Left kidney (tissue), 8 donors: ENCODE measurements at places on chromosomes 16 and 17. TPM values are rescaled to one million over a fixed set of nuclear protein-coding genes. Genes with fewer than 3 reads are reported as not detected.

DNA sequence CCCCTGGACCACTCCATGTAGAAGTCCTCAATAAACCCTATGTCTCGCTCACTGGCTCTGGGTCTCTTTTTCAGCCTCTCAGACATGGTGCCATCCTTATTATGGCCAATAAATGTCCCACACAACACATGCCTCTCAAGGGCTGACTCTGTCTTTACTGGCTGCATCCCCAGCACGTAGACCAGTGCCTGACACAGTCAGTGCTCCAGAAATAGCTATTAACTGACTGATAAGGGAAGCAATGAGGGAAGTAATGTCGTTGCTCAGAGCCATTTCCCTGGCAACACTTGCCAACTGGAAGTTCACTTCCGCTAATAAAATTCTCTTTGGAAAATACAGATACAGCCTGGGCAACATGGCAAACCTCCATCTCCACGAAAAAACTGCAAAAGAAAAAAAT lies 19.1 kb upstream of the APOH start:
- DNase-seq: no peak

DNA sequence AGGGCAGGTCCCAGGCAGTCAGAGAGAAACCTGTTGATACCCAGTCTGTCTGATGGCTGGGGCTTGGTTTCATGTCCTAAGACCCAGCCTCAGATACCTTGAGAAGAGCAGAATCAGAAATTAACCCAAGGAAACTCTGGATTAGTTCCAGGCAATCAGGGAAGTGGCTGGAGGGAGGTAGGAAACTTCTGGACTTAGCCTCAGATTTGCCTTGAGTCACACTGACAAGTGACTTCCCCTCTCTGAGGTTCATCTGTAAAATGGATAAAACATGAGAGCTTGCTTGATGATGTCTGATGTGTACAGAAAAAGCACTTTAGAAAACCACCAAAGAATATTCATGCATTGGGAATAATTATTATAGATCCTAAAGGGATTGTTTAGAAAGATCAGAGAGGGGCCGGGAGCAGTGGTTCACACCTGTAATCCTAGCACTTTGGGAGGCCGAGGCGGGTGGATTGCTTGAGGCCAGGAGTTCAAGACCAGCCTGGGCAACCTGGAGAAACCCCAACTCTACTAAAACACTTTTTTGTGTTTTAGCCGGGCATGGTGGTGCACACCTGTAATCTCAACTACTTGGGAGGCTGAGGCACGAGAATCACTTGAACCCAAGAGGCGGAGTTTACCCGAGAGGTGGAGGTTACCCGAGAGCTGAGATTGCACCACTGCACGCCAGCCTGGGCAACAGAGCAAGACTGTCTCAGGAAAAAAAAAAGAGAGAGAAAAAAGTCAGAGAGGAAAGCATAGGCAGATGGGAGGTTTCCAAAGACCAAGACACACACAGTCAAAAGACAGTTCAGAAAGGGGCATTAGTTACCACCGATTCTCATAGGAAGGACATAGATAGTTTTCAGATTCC lies 3.8 kb downstream of the CIITA start:
- DNase-seq: no peak

Gene CD300LB
- polyA plus RNA-seq: 0.15 TPM

GRCh38 chr16:19481296-19481695 lies 40.6 kb downstream of the GDE1 start:
- DNase-seq: no peak

DNA sequence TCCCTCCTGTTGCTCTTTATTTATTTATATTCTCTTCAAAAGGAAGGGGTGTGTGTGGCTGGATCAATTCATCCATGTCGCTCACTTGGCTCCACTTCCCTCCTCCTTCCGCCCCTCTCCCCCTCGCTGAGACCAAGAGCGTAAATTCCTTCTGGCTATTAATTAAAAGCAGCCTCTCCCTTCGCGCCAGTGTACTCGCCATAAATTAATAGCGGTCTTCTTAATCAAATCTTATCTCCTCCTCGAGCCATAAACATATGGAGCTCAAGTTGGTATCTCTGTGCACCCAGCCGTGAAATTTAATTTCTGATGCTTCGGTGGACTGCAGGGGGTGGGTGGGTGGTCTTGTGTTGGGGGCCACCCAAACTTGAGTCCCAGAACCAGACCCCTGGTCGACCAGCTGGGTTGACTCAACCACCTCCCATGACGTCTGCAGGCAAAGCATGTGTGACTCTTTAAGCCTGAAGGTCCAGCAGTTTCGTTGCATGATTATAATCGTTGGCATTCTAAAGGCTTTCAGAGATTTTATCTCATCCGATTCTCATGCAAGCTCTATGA lies 57.9 kb downstream of the SDK2 start:
- peak; percentile 77 for DNase-seq

DNA sequence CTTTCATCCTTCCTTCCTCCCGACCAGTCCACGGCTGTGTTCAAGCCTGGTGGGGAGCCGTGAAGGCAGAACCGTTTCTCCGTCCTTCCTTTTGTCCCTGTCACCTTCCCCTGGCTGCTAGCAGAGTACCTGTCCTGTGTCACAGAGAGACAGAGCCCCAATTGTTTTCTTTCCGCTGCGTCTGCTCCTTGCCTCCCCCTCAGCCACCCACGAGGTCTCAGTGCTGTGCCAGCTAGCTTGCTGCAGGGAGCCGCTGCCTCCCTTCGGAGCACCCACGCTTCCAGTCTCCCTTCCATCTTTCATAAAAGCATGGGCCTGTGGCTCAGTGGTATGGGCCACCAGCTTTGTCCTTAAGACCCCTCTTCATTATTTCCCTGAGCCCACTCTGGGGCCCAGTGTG lies 62.2 kb downstream of the MPRIP start:
- DNase-seq: no peak

Gene CDH3
- 65.2 TPM for polyA plus RNA-seq

DNA sequence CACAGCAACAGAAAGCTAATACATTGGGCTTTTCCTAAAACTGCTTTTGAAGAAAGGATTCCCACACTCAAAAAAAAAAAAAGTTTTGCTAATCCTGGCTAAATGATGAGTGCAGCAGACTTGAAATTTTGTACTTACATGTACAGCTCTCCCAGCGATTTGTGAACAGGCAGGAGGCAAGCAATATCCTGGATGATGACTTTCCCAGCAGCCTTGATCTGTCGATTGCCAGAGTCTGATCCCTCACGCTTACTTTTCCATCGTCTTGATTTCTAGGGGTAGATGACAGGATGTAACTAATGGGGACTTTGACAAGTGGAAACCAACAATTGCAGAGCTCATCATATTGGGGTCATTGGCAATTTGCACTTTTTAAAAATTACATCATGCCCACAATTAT lies 91.4 kb downstream of the WDR59 start:
- DNase-seq: no peak

Gene GDPD3
- 13.6 TPM for polyA plus RNA-seq

Gene TSNAXIP1
- polyA plus RNA-seq: 7.8 TPM

DNA sequence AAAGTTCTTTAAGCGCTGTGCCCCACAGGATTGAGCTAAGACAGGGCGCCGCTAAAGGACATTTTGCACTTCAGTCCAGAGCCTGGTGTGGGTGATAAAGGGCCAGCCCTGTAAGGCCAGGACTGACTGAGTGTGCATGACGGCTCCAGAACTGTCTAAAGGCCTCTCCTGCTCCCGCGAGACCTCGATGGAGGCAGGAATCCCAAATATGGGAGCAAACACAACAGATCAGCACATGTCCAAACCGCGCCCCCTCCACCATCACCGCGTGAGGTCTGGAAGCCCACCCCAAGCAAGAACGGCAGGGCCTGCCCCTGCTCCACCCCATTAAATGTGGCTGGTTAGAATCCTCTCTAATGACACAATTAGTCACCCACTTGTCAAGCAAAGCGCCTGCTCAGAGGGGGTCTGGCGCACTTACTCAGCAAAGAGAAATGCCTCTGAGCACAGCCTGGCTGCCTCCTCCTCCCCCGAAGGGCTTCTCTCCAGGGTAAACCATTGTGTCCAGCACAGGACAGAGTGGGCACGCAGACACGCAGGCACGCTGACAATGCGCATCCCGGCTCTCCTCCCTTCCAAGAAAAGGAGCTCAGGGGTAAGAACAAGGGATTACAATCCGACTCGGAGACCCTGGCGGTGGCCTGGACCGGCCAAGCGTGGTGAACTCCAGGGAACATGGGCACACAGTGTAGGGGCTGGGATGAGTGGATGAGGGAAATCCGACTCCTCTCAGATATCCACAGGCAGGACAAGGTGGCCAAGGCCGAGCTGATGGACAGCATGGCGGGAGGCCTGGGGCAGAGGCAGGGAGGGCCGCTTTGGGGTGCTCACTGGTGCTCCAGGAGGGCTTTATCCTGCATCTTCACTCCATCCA lies 1.5 kb downstream of the MXRA7 start:
- DNase-seq: peak; percentile 83

DNA sequence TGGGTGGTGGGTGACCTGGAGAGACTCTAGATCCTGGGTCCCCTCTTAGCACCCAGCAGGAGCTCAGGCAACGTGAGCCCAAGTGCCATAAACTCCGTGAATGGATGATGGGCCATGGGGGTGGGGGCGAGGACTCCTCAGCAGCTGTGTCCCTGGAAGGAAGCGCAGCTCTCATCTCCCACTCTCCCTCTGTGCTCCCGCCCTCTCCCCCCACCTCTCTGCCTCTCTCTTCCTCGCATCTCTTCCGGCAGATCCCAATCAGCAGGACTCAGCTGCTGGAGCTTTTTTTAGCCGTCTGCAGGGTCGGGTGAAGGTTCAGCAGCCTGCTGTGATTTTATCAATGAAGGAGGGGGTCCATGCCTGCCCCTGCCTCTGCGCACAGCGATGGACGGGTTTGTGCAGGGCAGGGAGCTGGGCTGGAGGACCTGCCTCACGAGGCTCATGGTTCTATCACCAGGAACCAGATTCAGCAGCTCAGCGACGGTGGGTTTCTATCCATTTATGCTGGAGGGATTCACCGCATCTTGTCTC lies 8.3 kb downstream of the CCR7 start:
- DNase-seq: no peak

Gene FNDC8
- polyA plus RNA-seq: not detected

- DNase-seq: no peak
Measured at GRCh38 chr16:27302126-27302525, 11.6 kb upstream of the IL4R start.
